Naive thymus-derived CD8-positive, alpha-beta T cell (primary cell): ENCODE measurements at places on chromosomes 11 and 22. TPM values are rescaled to one million over a fixed set of nuclear protein-coding genes. Genes with fewer than 3 reads are reported as not detected.

- no peaks in the 10 kb centered on the region for H3K36me3 ChIP-seq
- no peak for DNase-seq
- H3K4me3 ChIP-seq, result peak overlapping the region; percentile 7
Measured at GRCh38 chr22:24205438-24206195, 24.3 kb downstream of the SUSD2 start.

- DNase-seq, result no peak
- H3K4me1 ChIP-seq, result peaks cover 6% of the 10 kb centered on the region
- no peak overlapping the region for H3K27ac ChIP-seq
- H3K27me3 ChIP-seq, result peaks cover 13% of the 10 kb centered on the region
Measured at GRCh38 chr11:109972181-109972715, 120.9 kb upstream of the ZC3H12C start.

DNA sequence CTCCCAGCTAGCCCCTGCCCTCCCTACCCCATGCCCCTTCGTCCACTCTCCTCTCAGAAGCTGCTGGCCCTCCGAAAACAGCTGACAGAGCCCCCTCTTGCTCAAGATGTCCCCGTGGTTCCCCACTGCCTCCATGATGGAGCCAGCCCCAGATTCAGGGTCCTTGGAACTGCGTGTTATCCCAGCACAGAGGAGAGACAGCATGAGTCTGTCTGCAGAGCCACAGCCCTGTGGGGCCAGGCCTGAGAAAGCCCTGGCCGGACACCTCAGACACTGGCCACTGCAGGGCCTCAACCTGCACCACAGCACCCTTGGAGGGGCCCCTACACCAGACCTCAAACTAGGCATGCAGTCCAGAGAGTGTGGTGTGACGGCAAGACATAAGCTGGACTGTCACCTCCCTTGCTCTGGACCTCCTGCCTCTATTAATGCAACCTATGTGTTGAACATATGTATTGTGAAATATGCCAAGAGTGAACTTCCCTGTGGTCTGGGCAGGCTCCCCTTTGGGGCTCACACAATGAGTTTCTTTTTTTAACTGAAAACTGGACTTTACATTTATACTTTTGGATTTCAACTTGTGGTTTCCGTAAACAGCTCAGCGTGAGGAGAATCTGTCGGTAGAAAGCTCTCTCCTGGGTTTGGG lies 9.6 kb downstream of the PNPLA5 start:
- H3K36me3 ChIP-seq, result no peaks in the 10 kb centered on the region
- peaks cover 3% of the 10 kb centered on the region for H3K4me1 ChIP-seq
- DNase-seq, result no peak
- H3K27me3 ChIP-seq, result peaks cover 12% of the 10 kb centered on the region
- no peak overlapping the region for H3K27ac ChIP-seq

DNA sequence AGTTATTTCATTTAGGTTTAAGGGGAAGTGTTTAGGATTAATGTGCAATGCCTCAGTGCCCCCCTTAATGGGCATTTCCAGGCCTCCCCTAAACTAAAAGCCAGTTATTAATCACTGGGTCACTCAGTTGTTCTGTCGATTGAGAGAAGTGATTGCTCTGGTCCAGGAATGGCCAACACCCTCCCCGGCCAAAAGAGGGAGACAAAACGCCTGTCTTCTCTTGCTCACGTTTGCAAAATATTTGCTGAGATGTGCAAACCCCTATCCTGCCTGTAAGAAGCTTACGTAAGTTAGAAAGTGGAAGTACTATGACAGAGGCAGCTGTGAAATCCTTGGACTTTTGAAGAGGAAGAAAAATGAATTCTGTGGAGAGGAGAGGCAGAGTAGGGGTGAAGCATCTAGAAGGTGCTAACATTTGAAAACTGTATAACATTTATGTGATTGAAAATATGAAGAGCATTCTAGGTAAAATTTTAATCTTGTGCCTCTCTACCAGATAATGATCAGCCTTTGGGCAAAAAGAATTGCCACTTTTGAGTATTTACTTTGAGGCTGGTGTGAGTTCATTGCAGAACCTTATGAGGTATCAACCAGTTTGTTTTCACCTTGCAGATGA lies 37.7 kb downstream of the NTM start:
- no peaks in the 10 kb centered on the region for H3K27me3 ChIP-seq
- no peak overlapping the region for H3K27ac ChIP-seq
- DNase-seq, result no peak
- no peak overlapping the region for H3K4me3 ChIP-seq
- no peaks in the 10 kb centered on the region for H3K4me1 ChIP-seq

- no peak overlapping the region for H3K27ac ChIP-seq
- no peaks in the 10 kb centered on the region for H3K27me3 ChIP-seq
- no peak overlapping the region for H3K4me3 ChIP-seq
- no peaks in the 10 kb centered on the region for H3K4me1 ChIP-seq
Measured at GRCh38 chr11:31422703-31423102, 53.0 kb downstream of the DNAJC24 start.

GRCh38 chr11:47216121-47216798 lies 1.5 kb downstream of the DDB2 start:
- H3K27me3 ChIP-seq, result no peaks in the 10 kb centered on the region
- peaks cover 37% of the 10 kb centered on the region for H3K4me1 ChIP-seq
- peak overlapping the region; percentile 99 for H3K4me3 ChIP-seq
- DNase-seq, result peak; percentile 38
- H3K36me3 ChIP-seq, result peaks cover 3% of the 10 kb centered on the region

DNA sequence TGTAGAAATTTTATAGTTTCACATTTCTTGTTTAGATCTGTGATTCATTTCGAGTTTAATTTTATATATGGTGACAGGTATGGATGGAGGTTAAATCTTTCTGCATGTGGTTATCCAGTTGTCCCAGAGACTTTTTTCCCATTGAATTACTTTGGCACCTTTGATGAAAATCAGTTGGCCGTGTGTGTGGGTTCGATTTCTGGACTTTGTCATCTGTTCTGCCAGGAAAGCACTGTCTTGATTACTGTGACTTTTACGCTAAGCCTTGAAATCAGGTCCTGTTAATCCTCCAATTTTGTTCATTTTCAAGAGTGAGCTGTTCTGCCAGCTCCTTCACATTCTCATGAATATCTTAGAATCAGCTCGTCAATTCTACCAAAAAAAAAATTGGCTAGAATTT lies 107.4 kb downstream of the KCNQ1 start:
- H3K4me3 ChIP-seq, result no peak overlapping the region
- peaks cover 28% of the 10 kb centered on the region for H3K4me1 ChIP-seq

DNA sequence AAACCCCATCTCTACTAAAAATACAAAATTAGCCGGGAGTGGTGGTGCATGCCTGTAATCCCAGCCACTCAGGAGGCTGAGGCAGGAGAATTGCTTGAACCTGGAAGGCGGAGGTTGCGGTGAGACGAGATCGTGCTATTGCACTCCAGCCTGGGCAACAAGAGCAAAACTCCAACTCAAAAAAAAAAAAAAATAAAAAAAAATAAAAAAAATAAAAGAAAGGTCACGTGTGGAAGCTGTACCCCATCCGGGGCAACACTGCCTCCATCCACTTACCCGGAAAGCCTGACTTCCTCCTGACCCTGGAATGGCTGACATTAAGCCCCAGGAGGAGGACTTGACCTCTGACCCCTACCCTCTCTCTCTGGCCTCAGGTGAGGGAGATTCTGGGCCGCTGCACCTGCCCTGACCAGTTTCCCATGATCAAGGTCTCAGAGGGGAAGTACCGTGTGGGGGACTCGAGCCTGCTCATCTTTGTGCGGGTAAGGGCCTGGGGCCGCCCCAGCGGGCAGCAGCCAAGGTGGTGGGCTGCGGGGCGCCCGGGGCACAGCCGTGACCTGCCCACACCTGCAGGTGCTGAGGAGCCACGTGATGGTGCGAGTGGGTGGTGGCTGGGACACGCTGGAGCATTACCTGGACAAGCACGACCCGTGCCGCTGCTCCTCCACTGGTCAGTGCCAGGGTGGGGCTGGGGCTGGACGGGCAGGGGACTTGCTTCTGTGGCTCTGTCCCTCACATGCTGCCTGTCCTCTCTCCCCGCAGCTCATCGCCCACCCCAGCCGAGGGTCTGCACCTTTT lies 3.8 kb downstream of the GAS2L1 start:
- H3K4me1 ChIP-seq, result peaks cover 31% of the 10 kb centered on the region
- peaks cover 13% of the 10 kb centered on the region for H3K27me3 ChIP-seq
- DNase-seq, result no peak
- no peaks in the 10 kb centered on the region for H3K36me3 ChIP-seq
- H3K27ac ChIP-seq, result no peak overlapping the region

DNA sequence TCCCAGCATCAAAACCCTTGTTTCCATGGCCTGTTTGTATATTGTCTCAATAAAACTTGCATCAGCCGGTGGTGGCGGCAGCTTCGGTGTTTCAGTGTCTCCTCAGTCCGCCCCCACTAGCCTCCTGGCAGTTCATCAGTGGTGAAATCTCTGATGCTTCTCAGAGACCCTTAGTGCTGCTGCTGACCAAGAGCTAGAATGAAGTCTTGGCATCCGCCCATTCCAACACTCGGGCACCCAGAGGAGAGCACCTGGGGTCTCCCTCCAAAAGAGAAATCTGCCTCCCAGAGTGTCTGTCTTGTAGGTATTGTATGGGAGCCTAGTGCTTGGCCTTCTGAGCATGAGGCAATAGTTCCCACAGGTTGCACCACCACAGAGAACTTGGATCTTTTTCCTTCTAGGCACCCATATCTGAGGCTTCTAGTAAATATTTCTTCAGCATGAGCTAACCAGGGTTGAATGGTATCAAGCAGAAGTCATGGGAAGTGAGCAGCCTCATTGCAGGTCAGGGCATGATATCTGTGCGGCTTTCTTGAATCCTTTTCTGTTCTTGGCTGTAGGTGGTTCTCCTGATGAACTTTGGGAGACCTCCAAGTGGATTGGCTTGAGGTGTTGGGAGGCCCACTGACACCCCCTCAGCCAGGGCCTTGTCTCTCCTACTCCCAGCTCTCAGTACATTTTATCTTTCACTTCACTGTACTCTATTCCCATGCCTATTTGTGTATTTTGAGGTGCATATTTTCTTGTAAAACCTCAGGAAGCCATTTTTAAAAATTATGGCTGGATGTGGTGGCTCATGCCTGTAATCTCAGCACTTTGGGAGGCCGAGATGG lies 13.2 kb upstream of the AIFM3 start:
- peaks cover 7% of the 10 kb centered on the region for H3K36me3 ChIP-seq
- peaks cover 7% of the 10 kb centered on the region for H3K27me3 ChIP-seq
- no peak overlapping the region for H3K27ac ChIP-seq
- no peak overlapping the region for H3K4me3 ChIP-seq

FDXACB1 gene
- 5.9 TPM for total RNA-seq

GGTLC3 gene
- total RNA-seq, result not detected

KREMEN1 gene
- not detected for total RNA-seq
